ENCODE measurements at places on chromosomes 3 and 15.
A peak's percentile ranks its signal among the peaks of the same experiment; 100 is the strongest.

GRCh38 chr3:174023421-174023820 is 625.9 kb downstream of the NLGN1 start:
- DNase-seq = no peak

DNA sequence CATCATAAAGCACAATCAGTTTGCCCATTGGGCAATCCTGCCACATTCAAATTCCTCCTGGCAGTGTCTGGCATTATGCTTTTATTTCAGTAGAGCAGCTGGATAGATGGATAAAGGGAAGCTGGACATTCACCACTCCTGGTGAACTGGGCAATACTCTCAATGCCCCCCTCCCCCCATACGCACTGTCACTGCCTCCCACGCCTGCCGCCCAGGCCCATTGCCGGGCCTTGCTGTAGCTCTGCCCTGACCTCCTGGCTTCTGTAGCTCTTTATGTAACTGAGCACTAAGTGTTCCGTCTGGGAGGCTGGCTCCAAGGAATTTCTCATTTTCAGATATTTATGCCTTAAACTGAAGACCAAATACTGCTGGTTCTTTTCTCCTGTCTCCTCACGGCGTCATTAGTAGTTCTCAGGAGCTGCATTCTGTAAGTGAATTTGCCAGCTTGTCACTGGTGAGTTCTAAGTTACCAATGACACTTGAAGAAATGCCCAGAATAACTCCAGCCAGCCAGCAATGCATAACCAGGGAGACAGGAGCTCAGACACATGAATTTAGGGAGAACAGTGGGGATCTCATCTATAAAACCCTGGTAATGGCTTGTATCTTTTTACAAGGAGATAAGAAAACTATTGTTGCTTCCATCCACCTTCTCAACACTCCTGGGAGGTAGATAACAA is 25.5 kb upstream of the RASGRF1 start:
- DNase-seq = no peak

- DNase-seq = no peak
Observed at GRCh38 chr3:19886404-19886803, 47.6 kb downstream of the EFHB start.

GRCh38 chr15:40279437-40280141 is 3.3 kb downstream of the ANKRD63 start:
- DNase-seq = peak; percentile 79

DNA sequence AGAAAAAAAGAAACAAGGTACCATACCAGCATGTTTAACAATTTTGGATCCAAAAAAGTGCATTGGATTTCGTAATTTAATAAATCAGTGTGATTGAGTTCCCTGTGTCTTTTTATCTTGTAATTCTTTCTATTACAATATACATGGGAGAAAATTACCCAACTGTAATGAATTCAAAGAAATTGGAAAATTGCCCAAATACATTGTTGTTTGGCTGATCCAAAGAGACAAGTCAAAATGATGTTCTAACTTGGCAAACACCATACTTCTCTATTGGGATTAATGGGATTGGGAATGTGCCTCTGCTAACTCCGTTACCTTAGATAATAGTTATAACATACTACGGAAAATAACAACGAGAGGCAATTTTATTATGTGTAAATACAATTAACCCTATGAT is 1097.1 kb downstream of the ROBO1 start:
- DNase-seq = no peak

DNA sequence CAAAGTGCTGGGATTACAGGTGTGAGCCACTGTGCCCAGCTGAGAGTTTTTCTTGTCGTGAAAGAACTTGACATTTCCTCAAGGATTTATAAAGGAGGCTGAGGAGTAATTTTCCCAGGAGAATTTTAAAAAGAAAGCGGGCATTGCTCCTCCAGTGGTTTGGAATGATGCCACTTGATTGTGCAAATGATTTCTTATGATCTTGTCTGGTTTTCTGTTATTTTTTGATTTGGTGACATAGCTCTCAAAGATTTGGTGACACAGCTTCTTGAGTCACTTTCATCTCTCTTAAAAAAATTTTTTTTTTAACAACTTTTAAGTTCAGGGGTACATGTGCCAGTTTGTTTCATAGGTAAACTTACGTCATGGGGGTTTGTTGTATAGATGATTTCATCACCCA is 24.6 kb upstream of the NFKBIZ start:
- DNase-seq = no peak

- DNase-seq = no peak
Observed at GRCh38 chr3:171260899-171261298, 199.3 kb downstream of the TNIK start.

DNA sequence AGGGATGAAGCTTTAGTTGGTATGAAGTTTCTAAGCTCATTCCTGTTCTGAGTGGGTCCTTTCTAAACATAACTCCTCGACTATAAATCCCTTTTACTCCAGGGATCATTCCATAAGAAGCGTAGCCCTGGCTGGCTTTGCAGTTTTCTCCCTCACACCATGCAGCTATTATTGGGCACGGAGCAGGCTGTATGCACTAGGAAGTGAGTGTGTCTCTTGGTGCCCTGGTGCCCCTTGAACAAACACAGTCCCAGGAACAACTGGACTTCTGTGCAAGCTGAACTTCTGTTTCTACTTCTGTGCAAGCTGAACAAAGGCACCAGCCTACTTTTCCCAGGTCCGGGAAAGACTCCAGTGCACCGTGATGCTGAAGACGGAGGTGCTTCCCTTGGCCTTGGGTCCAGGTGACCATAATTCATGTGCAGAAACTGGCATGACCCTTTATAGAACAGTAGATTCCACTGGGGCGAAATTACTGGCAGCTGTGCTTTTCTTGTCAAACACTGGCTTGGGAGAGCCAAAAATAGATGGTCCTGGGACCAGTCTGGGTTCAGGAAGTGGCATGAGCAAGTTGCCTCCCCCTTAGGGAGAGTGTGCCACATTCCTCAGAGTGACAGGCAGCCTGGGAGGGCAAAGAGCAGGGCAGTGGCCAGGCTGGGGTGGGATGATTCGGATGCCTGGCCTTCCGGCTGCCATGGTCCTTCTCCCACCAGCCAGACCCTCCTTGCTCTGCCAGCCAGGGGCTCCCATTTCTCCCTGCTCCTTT is 127.2 kb downstream of the SLCO3A1 start:
- peak; percentile 76 for DNase-seq

DNA sequence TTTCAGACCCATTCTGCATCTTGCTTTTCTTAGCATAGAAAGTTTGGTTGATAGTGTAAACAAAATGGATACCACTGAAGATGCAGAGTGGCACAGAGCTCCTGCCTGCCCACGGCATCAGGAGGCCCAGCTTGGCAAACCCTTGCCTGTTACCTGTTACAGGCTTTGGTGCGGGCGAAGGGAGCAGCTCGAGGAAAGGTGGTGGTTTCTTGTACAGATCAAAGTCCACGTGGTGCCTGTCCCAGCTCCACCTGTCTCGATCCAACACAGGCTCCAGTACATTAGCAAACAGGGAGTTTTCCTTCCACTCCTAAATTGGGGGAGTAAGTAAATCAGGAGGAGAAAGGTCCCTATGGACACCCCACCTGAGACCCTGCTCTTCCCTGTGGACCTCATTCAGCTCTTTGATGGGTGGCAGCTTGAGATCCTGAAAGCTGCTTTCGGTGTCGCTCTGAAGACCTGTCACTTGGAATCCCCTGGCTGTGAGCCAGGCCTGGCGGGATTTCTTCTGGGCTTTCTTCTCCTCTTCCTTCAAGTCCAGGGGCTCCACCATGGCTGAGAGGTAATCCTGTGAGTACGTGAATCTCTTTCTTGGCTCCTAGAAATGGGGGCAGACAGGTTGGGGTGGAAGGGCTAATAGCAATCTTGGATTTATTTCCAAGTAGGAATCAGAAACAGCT is 35.7 kb downstream of the ACAD9 start:
- DNase-seq = no peak

DNA sequence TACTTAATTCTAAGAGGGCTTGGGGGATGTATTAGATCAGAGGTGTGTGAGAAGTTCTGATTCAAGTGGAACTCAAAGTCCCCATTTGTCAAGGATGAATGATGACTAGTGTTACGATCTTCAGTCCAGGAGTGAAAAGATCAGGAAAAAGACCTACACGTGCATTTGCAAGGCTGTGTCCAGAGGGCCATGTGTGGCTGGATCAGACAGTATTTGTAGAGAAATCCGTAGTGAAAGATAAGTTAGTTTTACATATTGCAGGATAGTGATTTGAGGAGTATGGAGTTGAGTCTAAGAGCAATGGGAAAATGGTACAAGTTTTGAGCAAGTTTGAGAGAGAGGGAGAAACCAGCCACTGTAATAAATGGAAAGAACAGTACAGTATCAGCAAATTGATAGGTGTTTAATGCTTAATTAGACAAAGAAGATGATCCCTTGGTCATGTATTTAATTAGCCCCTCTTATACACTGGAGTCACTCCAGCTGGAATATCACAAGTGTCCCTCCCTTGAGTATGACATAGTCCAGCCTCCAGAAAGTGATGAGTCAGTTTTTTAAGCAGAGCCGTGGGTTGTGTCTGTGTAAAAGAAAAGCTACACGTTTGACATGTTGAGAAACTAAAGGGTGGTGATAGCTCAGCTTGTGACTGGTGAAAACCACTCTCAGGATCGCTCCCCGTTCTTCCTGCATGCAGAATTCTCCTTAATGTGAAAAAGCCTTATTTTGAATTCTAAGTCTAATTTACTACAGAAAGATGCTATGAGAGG is 348.8 kb downstream of the ROBO1 start:
- no peak for DNase-seq

- no peak for DNase-seq
Observed at GRCh38 chr15:66718220-66718988, 16.4 kb downstream of the SMAD6 start.

DNA sequence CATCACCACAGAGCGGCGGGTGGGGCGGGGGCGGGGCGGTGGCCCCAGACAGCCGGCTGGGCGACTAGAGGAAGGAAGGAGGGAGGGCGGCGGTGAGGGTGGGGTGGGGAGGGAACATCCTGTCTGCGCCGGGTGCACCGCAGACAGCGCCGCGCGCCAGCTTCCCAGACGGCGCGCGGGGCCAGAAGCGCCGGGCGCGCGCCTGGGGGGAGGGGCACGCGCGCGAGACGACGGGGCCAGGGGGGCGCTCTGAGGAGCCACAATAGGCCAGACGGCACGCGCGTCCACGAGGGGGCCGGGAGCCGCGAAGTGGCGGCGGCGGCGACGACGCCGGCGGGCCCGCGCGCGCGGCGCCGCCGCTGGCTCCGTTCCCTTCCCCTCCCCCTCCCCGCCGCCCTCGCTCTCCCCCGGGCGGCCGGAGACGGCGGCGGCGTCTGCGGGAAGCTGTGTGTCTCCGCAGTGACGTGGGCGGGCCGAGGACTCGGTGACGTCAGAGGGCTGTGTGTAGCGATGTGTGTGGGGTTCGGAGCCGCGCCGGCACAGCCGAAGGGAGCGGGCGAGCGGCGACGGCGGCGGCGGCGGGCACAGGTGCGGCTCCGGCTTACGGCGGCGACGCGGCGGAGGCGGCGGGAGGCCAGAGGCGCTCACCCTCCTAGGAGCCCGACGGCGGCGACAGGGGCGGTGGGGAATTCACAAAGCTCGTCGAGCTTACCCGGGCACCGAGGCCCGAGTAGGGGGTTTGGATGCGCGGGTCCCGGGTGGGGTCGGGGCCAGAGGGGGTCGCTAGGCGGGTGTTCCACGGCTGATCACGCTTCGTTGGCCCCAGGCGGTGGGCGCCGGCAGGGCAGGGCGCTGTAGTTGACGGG is at the start of gene SKIL:
TSS of gene SKIL (plus strand) at position 540 of the 866 bp plus-strand sequence. CDS start 2,617 bp downstream, outside the sequence.
- DNase-seq = peak; percentile 99

- DNase-seq = no peak
Observed at GRCh38 chr3:46228260-46229242, 13.7 kb upstream of the CCR3 start.

GRCh38 chr3:155385896-155386625 is 92.6 kb upstream of the STRIT1 start:
- DNase-seq = no peak

DNA sequence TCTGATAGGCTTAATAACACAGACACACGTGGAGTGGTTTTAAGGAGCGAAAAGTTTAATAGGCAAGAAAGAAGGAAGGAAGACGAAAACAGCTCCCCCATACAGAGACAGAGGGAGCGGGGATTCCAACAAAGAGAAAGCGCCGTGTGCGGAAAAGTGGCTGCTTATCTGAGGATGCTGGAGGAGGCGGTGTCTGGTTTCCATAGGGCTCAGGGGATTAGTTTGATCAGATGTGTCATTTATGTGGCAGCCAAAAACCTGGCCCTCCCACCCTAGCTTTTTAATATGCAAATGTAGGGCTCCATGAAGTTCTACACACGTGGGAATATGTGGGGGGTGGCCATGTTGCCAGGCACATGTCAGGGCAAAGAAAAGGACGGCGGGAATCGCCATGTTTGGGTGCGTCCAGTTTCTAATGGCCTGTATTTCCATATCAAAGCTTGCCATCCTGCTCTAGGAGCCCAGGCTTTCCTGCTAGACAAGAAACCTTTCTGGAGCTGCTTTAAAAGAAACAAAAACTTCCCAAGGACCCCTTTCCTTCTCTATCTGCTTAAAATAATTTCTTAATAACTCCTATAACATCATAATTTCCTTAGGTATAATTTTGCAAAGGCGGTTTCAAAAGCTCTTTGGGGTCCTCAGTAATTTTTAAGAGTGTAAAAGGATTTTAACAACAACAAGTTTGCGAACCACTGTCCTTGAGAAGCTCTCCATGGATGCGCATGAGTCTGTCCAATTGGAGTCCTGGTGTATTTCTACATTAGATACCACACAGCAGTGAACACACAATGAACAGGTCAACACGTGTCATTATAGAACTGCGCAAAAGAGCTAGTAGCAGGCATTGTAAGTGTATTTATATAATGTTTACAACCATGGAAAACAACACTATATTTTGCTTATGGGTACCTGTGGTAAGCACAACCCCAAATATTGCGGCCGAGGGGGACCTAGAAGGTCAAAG is 622 bp upstream of the ZNF589 start:
- DNase-seq = peak; percentile 42

DNA sequence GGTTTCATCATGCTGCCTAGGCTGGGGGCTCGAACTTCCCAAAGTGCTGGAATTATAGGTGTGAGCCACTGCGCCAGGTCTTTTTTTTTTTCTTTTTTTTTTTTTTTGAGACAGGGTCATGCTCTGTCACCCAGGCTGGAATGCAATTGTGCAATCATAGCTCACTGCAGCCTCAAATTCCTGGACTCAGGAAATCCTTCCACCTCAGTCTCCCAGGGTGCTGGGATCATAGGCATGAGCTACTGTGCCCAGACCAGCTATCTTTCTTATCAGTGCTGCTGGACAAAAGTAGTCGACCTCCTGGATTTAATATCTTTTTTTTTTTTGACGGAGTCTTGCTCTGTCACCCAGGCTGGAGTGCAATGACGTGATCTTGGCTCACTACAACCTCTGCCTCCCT is 60.8 kb downstream of the TFDP2 start:
- DNase-seq = no peak

GRCh38 chr3:128435058-128435457 is 31.6 kb downstream of the DNAJB8 start:
- no peak for DNase-seq

DNA sequence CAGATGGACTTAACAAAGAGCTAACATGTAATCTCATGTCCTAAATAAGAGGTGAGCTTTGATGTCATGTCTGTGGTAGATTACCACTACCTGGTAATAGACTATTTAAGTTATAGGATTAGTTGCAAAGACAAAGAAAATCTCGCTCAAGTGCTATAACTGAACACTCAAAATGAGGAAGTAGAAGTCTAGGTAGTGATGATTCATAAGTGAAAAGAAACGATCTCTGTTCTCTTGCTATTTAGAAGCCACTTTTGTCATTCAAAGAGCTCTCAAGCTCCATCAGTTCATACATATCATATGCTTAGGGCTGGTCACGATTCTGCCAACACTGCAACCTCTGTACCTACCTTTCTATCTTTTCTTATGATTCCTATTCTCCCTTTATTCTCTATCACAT is 110.9 kb downstream of the EDEM1 start:
- DNase-seq = no peak

All from tibial artery (tissue), 4 donors.